ENCODE measurements at places on chromosomes 1 and 21. TPM values are rescaled to one million over a fixed set of nuclear protein-coding genes. Genes with fewer than 3 reads are reported as not detected.

- no peak for DNase-seq
Observed at GRCh38 chr1:211640301-211640630, 35.2 kb downstream of the NEK2 start.

Gene NCF2
- total RNA-seq = 71.1 TPM

GRCh38 chr1:192550922-192551534, 24.5 kb upstream of the RGS1 start:
- peak; percentile 89 for DNase-seq

DNA sequence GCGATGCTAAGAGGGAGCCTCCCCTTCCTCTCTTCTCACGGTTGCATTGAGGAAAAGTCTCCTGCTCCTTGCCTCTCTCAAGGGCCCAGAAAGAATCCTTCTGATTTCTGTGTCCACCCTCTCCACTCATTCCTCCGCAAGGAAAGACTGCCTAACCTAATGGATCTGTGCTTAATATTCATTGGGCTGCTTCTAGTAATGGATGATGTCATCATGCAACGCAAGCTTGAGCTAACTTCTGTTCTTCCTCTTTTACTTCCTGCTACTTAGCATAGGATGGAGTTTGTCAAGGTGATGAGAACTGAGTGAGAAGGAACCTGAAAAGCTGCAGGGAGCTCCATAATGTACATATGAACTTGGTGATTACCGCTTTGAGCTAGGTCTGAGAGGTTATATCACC, 35.2 kb upstream of the HMGB4 start:
- DNase-seq = no peak

- no peak for DNase-seq
Observed at GRCh38 chr1:58986996-58987767, 203.3 kb upstream of the JUN start.

Gene FNDC5
- not detected for total RNA-seq

Gene SPRR1A
- not detected for total RNA-seq

Gene FALEC
- not detected for total RNA-seq

Gene VTCN1
- total RNA-seq = not detected

DNA sequence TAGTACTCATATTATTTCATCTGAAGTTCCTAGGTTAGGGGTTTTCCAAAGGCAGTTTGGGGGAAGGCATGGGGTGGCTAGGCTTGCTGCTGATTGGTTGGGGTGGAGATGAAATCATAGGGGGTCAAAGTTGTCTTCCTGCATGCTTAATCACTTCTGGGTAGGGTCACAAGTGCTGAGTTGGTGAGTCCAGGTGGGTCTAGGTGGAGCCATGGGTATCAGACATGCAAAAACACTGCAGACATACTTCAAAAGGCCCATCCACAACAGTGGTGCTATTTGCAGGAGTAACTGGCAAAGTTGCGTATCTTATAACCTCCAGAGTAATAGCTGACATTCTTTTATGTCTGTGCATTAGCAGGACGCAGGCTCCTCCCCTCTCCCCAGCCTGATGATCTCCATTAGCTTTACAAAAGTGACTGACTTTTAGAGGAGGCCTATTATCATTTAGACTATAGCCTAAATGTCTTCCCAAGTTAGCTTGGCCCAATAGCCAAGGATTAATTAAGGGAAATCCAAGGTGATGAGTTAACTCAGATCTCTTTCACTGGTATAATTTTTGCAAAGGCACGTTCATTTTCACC, 374.4 kb upstream of the PRMT6 start:
- no peak for DNase-seq
